ENCODE measurements at places on chromosomes 4 and X.

DNA sequence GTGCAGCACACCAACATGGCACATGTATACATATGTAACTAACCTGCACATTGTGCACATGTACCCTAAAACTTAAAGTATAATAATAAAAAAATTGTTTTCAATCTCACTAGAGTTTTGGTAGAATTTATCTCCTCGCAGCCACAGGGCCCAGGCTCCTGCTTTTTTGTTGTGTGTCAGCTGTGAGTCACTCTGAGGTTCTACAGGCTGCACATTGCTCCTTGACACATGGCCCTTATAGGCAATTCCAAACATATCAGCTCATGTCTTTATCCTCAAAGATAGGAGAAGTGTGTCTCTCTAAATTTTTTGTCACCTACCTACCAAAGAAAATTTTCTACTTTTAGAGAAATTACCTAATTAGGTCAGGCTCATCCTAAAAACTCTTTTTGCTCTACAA, 252.1 kb upstream of the ADGRL3 start:
- no peak for DNase-seq

- no peak for DNase-seq
Measured at GRCh38 chrX:41558531-41558930, 111.4 kb downstream of the NYX start.

- DNase-seq, result no peak
Measured at GRCh38 chrX:20204351-20204750, 62.4 kb downstream of the RPS6KA3 start.

GRCh38 chr4:173009129-173009823, 159.3 kb upstream of the GALNT7 start:
- no peak for DNase-seq

- DNase-seq, result no peak
Measured at GRCh38 chr4:73387552-73387951, 16.5 kb upstream of the ALB start.

DNA sequence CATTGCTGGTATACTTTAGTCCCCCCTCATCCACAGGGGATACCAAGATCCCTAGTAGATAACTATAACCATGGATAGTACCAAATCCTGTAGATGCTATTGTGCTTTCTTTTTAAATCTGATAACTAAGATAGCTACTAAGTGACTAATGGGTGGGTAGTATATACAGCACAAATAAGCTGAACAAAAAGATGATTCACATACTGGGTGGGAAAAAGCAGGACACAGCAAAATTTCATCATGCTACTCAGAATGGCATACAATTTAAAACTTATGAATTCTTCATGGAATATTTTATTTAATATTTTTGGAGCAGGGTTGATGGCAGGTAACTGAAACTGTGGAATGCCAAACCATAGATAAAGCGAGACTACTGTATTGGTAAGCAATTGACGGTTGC, 161.6 kb downstream of the IL15 start:
- DNase-seq, result no peak

- DNase-seq, result no peak
Measured at GRCh38 chrX:19798423-19798822, 89.0 kb downstream of the SH3KBP1 start.

GRCh38 chrX:110914281-110914680, 118.7 kb upstream of the CHRDL1 start:
- DNase-seq, result no peak

DNA sequence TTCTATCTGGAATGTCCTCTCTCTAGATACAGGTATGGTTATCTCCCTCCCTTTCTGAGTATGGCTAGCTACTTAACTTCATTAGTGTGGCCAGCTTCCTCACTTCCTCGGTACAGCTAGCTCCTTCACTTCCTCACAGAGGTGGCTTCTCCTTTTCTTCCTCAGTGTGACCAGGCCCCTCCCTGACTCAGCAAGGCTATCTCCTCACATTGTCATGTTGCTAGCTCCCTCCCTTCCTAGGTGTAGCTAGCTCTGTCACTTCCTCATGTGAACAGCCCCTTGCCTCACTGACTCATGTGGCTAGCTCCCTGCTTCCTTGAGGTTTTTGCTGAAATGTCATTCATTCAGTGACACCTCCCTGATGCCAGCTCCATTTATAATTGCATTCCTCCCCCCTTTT, 67.3 kb upstream of the DDIT4L start:
- DNase-seq, result no peak

- DNase-seq, result no peak
Measured at GRCh38 chr4:13710246-13710885, 82.8 kb upstream of the BOD1L1 start.

DNA sequence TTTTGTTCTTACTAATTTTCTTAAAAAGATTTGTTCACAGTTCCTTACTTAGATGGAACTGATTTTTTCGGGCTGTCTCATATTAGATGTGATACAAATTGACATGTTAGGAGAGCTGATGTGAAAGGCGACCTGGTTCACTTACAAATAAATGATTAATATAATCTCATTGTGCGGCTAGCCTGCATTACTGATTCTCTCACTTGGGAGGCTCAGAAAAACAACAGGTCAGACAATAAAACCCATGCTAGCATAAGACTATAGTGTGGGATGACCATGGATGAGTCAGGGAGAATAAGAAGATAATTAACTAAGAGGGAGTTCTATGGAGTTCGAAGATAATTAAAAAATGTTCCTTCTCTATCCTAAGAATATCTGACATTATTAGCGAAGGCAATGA, 40.8 kb downstream of the RTL9 start:
- no peak for DNase-seq

DNA sequence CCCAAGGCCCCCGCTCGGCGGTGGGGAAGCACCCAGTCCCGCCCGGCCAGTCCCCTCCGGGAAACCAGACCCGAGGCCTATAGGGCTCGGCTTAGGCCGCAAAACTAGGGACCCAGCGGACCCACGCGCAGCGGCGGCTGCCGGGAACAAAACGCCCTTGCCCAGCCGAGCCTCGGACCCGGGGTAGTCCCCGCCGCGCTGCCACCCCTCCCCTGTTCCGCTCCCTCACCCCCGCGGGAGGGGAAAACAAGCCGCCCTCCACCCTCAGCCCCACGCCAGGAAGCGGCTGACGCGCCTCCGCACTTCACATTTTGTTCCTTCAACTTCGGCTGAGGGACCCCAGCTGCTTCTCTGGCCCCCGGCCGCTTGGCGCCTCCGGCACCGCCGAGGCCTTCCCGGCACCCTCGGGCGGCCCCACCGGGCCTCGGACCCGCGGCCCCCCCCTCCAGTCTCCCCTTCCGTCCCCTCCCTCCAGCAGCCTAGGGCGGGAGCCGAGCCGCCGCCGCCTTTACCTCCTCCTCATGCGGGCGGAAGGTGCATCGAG, 694 bp downstream of the PDS5A start:
- peak; percentile 26 for DNase-seq

GRCh38 chrX:154436983-154437752, at the start of gene GDI1:
Gene GDI1 (plus strand): TSS chrX:154437154. CDS start chrX:154437255, 101 bp downstream.
- peak; percentile 17 for DNase-seq

GRCh38 chrX:118884552-118885138, 61.0 kb downstream of the ZCCHC12 start:
- DNase-seq, result no peak

- DNase-seq, result no peak
Measured at GRCh38 chrX:24259544-24260240, 54.2 kb downstream of the SUPT20HL2 start.

GRCh38 chrX:10041383-10041782, 74.2 kb downstream of the CLDN34 start:
- no peak for DNase-seq

GRCh38 chr4:143183513-143184216, 1.1 kb upstream of the USP38 start:
- no peak for DNase-seq

GRCh38 chr4:48203819-48204218, 65.8 kb downstream of the TEC start:
- no peak for DNase-seq

DNA sequence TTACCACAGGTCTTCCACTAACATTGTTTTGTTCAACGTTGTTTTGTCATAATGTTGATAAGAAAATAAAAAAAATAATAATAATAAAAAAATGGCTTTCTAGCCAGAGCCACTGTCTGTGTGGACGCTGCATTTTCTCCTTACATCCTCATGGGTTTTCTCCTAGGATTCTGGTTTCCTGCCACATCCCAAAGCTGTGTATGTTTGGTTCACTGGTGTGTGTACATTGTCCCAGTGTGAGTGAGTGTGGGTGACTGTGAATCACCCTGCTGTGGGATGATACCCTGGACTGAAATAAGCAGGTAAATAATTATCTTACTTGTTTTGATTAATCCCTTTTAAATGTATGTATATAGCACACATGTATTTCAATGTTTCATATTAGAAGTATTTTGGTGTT, 2154.4 kb upstream of the AGA start:
- no peak for DNase-seq

GRCh38 chr4:138678985-138679746, 336.4 kb upstream of the NOCT start:
- no peak for DNase-seq

DNA sequence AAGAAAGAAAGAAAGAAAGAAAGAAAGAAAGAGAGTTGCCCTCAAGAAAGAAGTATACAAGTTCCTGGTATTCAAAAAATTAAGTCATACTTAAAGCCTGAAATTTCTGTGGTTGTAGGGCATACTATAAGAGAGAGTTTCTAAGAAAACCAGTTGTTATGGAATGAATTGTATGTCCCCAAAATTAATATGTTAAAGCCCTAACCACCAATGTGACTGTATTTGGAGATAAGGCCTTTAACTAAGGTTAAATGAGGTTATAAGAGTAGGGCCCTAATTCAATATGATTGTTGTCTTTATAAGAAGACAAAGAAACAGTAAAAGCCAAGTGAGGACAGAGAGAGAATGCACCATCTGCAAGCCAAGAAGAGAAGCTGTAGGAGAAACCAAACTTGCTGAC, 521.1 kb downstream of the CCSER1 start:
- DNase-seq, result no peak

GRCh38 chrX:11437642-11438379, 144.6 kb downstream of the AMELX start:
- DNase-seq, result no peak

- DNase-seq, result no peak
Measured at GRCh38 chr4:4735136-4735750, 124.2 kb upstream of the MSX1 start.

DNA sequence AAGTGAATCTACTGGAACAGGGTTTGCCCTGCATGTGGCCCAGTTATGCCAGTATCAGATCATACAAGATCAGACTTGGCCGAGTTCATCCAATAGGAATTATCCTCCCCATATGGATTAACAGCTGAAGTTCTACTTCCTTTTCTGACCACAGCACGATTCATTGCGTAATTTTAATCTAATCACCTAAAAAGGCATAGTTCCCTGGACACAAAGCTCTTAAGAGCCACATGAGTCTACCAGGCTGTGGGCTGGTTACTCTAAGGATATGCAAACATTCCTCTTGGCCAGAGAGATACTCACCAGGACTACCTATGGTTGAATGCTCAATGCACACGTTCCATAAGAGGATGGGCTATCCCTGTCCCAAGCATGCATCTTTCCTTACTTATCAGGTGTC, 46.9 kb downstream of the CHST7 start:
- DNase-seq, result no peak

DNA sequence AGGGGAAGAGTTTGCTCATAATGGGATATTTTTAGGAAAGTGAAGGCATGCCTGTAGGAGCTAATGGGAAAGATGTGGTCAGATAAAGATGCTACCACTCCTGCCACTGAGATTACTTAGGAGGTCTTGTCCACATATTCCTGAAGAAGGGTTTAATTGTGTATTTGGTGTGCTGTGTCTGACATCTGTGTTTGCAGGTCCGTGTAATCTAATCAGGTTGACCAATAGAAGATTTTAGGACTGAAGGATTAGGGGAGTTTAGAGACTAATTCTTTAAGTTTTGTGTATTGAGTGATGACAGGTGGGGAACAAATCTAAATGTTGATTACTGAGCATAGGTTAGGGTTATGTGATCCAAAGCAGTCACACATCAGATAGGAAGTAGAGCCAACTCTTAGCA, 57.2 kb downstream of the JADE1 start:
- no peak for DNase-seq

- no peak for DNase-seq
Measured at GRCh38 chr4:7048642-7049041, 5.5 kb downstream of the TADA2B start.

- no peak for DNase-seq
Measured at GRCh38 chr4:64774626-64775025, 365.4 kb upstream of the TECRL start.

GRCh38 chr4:111435986-111436744, 709.1 kb upstream of the FAM241A start:
- no peak for DNase-seq

- no peak for DNase-seq
Measured at GRCh38 chr4:105683038-105683437, 25.5 kb downstream of the INTS12 start.

DNA sequence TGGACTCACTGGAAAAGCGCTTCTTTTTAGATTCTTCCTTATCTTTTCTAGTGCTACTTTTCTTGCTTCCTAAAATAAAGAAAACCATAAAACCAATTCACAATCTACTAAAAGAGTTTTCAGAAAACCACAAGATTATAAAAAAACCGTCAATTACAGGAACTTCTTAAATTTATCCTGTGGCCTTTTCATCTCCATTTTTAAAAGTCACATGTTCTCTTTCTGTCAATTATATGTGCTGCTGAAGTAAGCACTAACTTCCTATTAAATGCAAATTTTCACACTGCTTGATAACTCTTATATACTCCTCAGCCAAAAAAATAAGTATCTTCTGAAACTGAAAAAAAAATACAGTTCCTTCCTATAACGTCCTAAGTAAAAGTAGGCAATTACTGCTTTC, 32.8 kb downstream of the CENPC start:
- DNase-seq, result no peak

GRCh38 chrX:16603822-16604221, 46.1 kb upstream of the S100G start:
- no peak for DNase-seq

- DNase-seq, result no peak
Measured at GRCh38 chr4:109979920-109980717, 67.4 kb downstream of the EGF start.

DNA sequence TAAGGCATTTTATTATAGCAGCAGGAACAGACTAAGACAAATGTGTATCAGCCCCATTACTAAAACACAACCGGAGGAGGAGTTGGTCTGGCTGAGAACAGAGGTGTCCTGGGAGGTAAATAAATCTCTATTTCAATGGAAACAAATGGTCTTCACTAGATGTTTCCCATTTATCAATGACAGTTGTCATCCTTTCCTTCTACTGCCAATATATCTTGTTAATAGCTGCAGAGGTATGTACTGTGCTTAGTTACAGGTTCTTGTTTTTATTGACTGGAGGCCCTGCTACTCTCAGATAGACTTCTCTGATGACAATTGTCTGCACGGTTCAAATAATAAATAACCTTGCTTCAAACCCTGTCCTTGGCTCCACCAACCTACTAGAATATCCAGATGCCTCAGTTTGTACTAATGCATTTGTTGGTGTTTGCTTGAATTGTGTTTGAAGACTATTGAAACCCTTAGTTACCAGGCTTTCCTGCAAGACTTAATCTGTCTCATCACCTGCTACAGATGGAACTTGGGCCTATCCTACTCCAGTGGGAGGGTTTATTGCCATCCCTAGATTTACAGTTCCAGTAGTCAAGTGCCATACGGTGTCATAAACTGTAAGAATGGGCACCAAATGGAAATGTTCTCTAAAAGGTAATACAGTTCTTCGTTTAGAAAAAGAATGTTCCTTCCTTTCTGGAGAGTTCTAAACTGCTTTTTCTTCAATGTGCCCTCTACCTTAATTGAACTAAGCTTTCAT, 29.8 kb upstream of the HPGDS start:
- no peak for DNase-seq
